ENCODE measurements at places on chromosomes 6 and 20.

GRCh38 chr20:19960745-19961144 is 56.4 kb upstream of the NAA20 start:
- no peak for DNase-seq

- DNase-seq: no peak
Observed at GRCh38 chr6:70390067-70390466, 23.2 kb upstream of the FAM135A start.

- no peak for DNase-seq
Observed at GRCh38 chr6:41379306-41379705, 43.9 kb downstream of the NCR2 start.

DNA sequence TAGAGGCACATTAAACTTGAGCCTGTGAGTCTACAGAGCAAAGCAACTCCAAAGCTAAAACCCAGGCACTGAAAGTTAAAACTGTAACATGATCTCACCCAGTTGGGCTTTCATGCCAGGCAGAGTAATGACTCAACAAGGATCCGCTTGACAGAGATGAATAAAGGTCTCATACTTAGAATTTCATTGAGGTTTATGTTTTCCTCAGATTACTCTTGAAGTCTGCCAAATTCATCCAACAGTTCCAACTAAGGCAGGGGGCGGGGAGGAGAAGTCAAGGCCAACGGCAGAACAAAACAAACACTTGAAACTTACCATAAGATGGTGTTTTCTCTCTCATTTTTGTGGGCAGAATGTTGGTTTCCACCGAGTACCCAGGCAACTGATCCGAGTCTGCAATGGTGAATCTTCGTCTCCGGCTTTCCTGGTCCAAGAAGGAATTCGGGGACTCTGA is 54.0 kb upstream of the IPCEF1 start:
- no peak for DNase-seq

DNA sequence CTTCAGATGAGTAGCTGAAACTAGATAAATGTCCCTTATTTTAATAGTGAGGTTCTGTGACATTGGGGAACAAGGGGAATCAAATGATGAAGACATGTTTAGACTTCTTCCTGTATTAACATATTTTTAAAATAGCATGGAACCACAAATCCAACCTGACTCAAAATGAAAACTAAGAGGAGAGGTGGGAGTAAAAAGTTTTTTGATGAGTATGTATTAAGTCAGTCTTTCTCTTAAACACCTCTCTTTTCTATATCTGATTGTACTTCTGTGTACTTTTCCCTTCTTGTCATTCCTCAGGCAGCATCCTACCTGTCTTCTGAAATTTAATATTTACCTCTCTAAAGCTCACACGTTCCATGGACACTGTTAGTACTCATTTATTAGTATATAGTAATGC is 8.7 kb upstream of the SDHAF4 start:
- no peak for DNase-seq

- DNase-seq: no peak
Observed at GRCh38 chr20:50396623-50397022, 113.6 kb upstream of the PTPN1 start.

DNA sequence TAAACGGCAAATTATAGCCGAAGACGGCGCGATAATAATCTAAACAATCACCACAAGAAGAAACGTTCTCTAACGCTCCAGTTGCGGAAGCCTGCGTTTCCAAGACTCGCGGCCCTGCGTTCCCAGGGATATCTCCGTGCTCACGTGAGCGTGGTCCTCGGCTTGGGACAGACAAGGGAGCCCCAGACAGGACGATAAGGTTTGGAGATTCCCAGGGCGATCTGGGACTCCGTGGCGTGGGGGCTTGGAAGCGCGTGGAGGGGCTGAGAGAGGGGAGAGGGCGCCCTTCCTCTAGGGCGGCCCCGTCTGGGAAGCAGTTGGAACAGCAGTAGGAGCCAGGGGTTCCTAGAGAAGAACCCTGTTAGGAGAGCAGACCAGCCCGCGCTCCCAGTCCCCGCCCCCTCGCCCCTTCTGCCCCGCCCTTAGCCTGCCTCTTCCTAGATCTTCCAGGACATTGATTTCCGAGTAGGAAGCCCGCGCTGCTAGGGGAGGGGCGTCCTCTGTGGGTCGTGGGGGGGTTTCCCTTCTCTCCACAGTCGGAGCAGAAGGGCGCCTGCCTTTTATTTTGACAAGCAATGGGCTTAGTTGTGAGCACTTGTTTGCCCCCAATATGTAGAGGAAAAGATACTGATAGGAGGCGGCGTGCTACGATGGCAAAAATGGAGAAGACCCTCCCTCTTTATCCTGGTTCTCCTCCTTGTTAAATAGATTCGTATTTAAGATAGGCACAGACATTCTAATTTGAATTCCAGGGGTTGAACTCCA is 10.6 kb downstream of the NRN1 start:
- no peak for DNase-seq

- DNase-seq: no peak
Observed at GRCh38 chr6:17839513-17840223, 132.9 kb upstream of the NUP153 start.

DNA sequence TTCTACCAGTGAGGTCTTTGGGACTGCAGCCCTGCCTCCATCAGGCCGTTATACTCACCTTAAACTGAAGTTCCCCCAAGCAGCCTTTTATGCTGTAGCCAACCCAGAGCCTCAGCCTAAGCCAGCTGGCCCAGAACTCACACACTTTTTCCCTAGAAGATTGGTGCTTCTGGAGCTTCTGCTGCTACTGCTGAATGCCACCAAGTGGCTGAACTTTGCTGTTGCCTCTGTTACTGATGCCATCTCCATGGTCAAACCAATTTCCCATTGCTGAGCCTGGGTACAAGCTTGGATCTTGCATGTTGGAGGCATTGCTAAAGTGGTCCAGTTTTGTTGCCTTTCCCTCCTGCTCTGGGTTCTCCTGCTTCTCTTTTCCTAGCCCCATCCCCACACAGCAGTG is 15.0 kb upstream of the TBX18 start:
- DNase-seq: no peak

- DNase-seq: no peak
Observed at GRCh38 chr6:53944543-53944942, 149.7 kb downstream of the LRRC1 start.

DNA sequence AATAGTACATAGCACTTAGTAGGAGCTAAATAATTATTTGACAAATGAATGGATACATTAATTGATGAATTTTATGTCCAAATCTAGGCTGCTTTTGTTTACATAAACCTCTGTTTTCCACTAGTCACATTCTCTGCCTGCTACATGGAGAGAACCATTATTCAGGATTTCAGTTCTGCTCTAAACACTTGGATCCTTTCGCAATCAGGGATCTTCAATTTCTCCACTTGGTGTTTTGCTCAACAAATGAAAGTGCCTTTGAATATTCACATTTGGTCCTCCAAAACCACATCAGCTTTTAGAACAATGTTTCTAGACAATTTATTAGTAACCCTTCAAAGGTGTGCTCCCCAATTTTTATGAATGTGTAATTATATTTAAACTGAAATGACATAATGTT is 30.6 kb upstream of the HLA-DQB1 start:
- no peak for DNase-seq

- no peak for DNase-seq
Observed at GRCh38 chr20:47024461-47024937, 129.9 kb downstream of the EYA2 start.

DNA sequence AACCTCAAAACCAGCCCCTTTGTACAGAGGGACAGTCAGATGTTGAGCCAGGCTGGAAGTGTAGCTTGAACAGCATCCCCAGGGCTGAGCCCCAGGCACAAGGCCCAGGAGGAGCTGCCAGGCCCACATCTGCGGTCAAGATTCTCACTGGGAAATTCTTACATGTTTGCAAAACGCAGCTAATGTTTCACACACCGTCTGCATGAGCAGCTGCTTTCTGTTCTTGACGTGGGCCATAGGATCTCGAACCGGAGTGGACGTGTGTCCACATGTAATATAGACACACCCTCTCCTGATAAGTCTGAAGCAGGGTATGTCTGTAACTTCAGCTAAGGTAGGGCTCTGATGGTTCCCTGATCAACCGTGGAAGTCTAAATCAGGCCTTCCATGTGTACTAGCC is 41.3 kb upstream of the TRAF3IP2 start:
- DNase-seq: no peak

DNA sequence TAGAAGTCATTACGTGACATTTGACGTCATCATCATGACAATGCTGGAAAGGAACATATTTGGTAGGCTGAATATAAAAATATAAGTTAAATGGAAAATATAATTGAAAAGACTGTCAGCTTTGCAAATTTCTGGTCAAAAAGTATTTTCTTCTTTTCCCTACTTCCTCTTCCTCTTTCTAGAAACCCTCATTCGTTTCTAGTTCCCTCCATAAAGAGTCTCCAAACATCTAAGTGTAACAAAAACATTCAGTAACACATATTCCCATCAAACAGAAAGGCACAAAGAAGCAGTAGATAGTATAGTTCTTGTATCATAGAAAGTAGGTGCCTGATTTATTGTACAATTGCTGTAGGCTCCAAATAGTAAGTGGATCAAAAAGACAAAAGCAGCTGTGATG is 150.8 kb upstream of the FAM83B start:
- no peak for DNase-seq

- DNase-seq: no peak
Observed at GRCh38 chr6:46648869-46649492, 3.6 kb downstream of the CYP39A1 start.

GRCh38 chr6:84847390-84848160 is 83.2 kb upstream of the TBX18 start:
- DNase-seq: no peak

- DNase-seq: no peak
Observed at GRCh38 chr20:50304923-50305635, 114.4 kb downstream of the CEBPB start.

DNA sequence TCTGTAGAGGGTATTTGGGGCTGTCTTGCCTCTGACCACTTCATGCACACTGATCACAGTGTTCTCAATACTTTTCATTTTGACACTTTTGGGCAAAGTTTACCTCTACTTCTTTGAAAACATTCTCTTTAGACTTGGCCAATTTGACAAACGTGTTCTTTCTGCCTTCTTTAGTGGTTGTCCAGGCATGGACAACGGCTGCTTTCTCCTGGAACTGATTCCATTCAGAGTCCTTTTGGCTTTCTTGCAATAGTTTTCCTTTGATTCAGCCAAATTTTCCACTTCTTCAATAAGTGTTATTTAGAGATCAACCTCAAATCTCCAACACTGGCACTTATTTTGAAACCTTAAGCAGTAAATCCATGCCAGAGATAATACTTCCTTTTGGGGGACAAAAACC is 6.7 kb upstream of the CST9 start:
- DNase-seq: no peak
